ENCODE measurements at places on chromosomes 3 and 15.

DNA sequence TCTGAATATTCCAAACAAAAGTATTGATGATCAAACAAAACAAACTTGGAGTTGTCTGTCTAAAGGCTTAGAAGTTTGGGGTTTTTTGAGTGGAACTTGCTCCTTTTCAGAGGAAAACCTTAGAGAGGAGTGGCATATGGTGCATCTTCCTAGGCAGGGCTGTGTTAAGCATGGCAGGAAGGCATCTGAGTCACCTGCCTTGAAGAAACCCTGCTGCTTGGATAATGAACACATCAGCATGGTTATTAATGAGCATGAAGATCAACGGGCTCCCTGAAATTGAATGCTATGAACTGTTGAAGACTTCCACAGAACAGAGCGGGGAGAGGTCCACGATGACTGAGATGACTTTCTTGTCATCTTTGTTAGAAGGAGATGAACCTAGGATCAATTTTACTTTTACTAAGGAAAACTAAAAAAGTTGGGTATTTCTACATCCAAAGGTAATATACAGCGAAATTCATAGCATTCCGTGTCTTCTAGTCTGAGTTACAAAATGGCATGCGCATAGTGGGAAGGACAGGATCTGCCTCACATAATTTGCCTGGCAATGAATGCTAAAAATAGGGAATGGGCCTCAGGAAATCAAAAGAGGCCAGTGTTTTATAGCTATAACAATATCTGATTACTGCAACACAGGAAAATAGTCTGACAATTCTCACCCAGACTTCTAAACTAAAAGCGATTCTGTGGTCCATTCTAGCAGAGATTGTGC, 11.6 kb upstream of the TMED3 start:
- no peak for DNase-seq

DNA sequence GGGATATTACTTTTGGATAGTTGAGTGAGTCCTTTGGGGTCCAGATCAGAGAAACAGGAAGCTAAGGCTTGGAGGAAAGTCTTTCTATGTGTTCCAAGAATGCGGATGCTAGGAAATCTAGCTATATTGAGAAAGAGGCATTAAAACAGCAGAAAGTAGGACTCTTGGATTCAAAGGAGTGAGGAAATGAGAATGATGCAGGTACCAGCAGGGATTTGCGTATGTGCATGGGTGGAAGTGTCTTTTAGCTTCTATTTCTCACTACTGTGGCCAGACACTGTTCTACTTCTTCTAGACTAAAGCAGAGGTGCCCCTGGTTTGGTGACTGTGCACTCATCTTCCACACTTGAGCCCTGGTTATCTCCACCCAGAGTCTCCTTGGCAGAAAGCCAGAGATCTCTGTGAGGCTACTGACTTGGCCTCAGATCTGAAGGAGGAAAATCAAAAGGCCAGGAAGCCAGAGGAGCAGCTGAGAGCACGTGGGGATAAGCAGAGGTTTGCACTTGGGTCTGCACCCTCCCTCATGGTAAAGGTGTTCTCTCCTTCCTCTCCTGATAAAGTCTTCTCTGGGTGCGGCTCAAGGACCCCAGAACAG, 44.3 kb downstream of the ATP2B2 start:
- no peak for DNase-seq

DNA sequence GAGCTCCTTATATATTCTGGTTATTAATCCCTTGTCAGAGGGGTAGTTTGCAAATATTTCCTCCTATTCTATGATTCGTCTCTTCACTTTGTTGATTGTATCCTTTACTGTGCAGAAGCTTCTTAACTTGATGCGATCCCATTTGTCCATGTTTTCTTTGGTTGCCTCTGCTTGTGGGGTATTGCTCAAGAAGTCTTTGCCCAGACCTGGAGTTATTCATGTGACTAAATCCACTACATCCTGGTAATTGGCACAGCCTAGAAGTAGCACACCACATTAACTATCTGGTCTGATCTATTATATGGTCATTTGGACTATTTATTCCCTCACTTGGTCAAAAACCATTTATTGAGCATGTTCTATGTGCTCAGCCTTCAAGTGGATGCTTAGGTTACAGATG, 164.8 kb upstream of the ATP11B start:
- DNase-seq: no peak

GRCh38 chr3:127217596-127218453, 24.9 kb downstream of the PRR23E start:
- DNase-seq: no peak

GRCh38 chr3:11651900-11652299, 8.2 kb upstream of the VGLL4 start:
- DNase-seq: no peak

- DNase-seq: no peak
Measured at GRCh38 chr3:168212664-168213285, 117.1 kb upstream of the GOLIM4 start.

- no peak for DNase-seq
Measured at GRCh38 chr3:153439780-153440179, 277.8 kb downstream of the RAP2B start.

DNA sequence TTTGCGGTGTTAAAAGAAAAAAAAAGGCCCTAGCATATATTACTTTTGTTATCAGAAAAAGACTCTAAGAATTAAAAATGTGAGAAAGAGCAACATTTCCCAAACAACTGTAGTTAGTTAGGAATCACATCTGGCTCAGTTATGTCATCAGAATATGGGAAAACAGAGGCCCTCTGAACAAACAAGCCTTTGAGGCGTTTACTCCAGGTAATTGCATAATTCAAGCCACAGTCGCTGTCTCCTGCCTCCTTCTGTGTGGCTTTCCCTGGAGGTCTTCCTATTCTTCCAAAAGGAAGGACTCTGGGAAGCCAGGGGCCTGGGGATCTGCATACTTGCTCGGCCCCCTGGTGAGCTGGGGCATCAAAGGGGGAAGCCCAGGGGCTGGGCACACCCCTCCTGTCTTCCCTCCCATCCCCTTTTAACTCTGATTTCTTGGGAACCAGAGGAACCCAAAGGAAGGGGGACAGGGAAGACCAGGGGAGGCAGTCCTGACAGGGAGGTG, 3.7 kb upstream of the FAM107A start:
- no peak for DNase-seq

DNA sequence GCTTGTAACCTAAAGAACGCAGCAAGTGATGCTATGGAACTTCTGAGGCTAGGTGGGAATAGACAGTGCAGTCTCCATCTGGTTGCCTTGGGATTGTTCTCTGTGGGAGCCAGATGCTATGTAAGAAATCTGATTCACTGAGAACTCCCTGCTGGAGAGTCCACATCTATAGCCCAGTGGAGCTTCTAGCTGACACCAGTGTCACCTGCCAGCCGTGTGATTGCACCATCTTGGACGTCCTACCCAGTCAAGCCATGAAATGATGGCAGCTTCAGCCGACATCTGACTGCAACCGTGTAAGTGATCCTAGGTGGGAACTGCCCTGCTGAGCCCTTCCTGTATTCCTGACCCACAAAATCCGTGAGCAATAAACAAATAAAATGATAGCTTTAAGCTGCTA, 12.4 kb upstream of the FYCO1 start:
- DNase-seq: no peak

DNA sequence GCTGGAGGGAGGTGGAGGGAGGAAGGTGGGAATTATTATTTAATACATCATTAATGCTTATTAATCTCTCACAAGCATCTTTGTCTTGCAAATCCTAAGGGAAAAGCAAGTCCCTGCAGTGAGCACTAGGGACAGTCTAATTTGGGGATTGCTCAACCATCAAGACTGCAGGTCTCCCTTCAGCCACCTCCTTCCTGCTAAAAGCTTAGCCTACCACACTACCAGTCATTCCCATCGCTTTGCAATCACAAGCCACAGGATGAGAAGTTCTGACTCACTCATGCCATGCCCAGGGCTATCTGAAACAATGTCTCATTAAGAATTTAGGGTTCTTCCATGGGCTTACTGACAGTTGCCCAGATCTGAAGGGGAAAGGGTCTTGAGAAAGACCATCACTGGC, 51.0 kb upstream of the EIF1B start:
- DNase-seq: no peak

GRCh38 chr15:85414495-85414894, 34.1 kb downstream of the AKAP13 start:
- no peak for DNase-seq

GRCh38 chr3:159843840-159844730, 144.6 kb upstream of the IL12A start:
- no peak for DNase-seq

DNA sequence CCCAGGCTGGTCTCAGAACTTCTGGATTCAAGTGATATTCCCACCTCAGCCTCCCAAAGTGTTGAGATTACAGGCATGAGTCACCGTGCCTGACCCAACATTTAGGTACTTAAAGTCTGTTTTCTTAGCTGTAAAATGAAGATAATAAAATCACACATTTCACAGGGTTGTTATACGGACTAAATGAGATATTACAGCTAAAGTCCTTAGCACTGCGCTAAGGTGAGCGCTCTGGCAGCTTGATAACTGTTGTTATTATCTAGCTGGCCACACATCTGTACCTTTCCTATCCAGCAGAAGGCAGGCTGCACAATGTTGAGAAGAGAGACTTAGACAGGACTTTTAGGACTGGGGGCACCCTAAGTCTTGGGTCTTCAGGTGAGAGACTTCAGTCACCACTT, 2.7 kb upstream of the LIPH start:
- DNase-seq: no peak

DNA sequence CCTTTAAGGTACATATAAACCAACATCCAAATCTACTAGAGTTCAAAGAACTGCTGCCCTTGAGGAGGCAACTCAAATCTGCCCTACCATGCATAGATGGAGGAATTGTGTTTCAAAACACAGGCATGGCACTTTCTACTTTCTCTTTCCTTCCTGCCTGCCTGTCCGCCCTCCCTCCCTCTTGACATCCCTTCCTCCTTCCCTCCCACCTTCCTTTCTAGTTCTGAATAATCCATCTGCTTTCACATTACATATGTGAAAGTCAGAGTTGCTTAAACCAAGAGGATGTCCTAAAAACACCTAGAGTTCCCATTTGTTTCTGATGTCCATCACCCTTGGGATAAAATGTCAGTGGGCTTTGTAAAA, 537.6 kb downstream of the FOXP1 start:
- DNase-seq: no peak

GRCh38 chr3:8942115-8942514, 21.2 kb downstream of the RAD18 start:
- DNase-seq: no peak

GRCh38 chr15:23038726-23039142, 635 bp downstream of the TUBGCP5 start:
- DNase-seq: no peak

- DNase-seq: no peak
Measured at GRCh38 chr15:63820210-63820609, 13.5 kb downstream of the HERC1 start.

DNA sequence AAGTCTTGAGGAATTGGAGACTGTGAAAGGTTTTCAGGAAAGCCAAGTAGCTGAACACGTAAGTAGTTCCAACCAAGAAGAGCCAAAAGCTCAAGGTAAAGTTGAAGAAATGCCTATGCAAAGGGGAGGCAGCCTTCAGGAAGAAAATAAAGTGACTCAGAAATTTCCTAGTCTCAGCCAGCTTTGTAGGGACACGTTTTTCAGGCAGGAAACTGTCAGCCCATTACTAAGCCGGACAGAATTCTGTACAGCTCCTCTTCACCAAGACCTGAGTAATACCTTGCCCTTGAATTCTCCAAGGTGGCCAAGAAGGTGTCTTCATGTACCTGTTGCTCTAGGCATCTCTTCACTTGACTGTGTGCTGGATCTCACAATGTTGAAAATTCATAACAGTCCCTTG, 48.6 kb downstream of the CDAN1 start:
- DNase-seq: no peak

- no peak for DNase-seq
Measured at GRCh38 chr3:61829722-61830350, 268.5 kb downstream of the PTPRG start.

DNA sequence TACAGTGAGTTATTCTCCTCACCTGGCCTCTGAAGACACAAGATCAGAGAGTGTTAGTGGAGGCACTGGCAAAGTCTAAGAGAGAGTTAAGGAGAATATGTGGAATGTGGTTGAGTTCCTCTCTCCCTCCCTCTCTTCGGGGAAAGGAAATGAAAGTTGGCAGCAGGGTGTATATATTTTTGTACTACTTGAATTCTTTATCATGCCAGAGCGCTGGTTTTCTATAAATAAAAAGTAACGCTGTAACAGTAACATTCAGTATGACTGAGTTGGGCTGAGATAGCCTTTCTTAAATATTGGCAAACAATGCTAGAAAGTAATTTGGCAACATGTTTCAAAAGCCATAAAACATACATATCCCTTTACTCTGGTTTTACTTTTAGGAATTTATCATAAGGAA, 77.5 kb upstream of the TNFAIP8L3 start:
- DNase-seq: no peak

- DNase-seq: no peak
Measured at GRCh38 chr15:25700916-25701315, 162.2 kb downstream of the ATP10A start.

DNA sequence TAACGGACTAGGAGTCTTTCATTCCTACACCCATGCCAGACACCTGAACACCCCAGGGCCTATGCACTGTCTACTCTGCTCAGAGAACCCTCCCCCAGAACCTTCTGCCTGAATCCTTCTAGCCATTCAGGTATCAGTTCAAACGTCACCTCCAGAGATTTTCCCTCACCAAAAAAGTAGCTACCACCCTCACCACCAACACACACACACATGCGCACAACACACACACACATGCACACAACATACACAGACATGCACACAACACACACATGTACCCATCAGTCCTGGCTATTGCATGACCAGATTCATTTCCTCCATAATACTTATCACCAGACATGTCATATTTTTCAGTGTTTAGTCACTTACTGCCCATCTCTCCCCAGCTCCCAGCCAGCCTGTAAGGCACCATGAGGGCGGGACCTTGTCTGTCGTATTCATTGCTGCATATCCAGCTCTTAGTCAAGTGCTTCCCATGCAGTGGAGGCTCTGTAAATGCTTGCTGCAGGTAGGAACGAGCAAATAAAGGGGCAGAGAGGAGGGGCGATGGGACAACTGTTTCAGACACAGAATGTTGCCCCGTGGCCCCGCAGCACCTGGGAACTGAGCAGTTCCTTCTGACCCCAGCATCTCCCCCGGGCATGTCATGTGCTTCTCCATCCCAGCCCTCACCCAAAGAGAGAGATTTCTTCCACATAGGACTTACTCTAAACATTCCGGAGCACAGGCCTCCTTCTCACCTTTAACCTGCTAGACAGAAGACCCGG, 29.2 kb downstream of the XXYLT1 start:
- DNase-seq: no peak

GRCh38 chr15:99248000-99248715, 1.2 kb downstream of the TTC23 start:
- no peak for DNase-seq

DNA sequence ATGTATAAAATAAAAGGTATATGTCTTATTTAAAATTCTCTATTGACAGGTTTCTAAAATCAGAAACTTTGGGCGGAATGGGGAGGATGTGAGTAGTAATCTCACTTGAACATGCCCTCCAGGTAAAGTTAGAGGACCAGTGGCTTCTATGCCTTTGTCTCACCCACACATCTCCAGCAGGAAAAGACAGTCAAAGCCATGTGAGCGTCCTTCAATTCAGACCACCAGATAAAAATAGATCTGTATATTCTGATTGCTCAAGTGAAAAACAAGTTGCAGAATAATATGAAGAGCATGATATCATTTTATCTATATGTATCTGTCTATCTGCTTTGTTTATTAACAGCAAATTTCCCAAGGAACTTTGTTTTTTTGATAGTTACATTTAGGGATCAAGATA, 152.2 kb downstream of the TMCO5A start:
- DNase-seq: no peak
